ENCODE measurements at places on chromosomes 13 and 19.

- DNase-seq: no peak
Observed at GRCh38 chr13:42754801-42755510, 26.4 kb upstream of the FAM216B start.

DNA sequence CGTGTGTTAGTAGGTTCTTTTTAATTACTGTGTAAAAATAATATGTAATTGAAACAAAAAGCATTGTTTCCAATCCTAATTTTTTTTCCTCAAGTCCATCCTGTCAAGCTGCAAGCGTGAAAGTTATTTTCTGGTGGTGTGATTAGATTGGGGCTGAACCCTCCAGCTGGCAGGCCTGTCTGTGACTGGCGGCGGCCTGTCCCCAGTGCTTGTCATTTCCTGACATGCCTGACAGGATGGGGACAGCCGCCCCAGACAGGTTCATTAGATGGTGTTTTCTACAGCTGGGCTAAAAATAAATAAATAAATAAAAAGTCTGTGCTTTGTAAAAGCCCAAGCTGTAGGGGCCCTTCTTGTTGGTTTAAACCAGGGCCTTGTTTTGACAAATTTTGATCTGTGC, 53.7 kb upstream of the MAB21L1 start:
- DNase-seq: no peak

GRCh38 chr13:99572131-99572530, 70.9 kb downstream of the TM9SF2 start:
- no peak for DNase-seq

DNA sequence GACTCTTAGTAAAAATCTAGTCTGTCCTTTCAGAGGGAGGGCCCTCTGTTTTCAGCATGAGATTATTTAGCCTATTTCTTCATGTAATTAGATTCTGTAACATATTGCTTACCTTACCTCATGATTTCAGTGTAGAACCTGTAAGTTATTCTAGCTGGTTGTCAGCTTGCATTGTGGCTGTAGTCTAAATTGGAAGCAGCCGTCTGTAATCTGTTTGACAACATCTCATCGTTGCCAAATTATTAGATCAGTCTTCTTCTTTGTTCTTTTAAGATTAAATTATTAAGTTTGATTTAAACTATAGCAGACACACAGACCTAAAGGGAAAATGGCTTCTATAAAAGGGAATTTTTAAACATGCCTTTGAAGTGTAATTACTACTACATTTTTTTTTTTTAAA, 34.8 kb downstream of the SLAIN1 start:
- DNase-seq: no peak

GRCh38 chr13:47216176-47216822, 319.4 kb upstream of the HTR2A start:
- DNase-seq: no peak

GRCh38 chr13:112105244-112105681, 38.3 kb downstream of the SOX1 start:
- no peak for DNase-seq

DNA sequence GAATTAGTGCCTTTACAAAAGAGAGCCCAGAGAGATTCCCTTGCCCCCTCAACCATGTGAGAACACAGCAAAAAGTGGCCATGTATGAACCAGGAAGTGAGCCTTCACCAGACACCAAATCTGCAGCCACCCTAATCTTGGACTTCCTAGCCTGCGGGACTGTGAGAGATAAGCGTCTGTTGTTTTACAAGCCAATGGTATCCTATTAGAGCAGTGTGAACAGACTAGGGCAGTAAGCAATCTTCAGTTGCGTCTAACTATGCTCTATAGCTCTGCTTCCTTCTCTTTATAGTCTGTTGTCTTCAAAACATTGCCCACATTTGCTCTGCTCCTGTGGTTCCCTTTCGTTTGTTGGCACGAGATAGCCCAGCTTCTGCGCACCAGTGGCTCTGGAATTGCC, 109.5 kb upstream of the FNDC3A start:
- DNase-seq: no peak

DNA sequence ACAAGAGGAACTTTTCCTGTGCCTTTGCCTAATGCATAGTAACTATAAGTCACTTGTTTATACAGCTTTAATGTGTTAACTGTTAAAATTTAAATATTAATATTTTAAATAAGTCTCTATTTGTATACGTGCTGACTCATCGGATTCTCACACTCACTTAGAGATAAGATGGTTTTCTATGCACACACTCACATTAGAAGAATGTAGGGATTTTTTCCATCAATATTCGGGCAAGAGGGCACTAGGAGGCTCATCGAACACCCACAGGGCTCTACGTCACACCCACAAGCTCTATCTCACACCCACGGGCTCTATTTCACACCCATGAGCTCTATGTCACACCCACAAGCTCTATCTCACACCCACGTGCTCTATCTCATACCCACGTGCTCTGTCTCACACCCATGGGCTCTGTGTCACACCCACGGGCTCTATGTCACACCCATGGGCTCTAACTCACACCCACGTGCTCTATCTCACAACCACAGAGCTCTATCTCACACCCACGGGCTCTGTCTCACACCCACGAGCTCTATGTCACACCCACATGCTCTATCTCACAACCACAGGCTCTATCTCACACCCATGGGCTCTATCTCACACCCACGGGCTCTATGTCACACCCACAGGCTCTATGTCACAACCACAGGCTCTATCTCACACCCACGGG, 73.4 kb downstream of the COL4A2 start:
- DNase-seq: peak; percentile 95

GRCh38 chr13:93108111-93108601, 118.5 kb upstream of the GPC6 start:
- no peak for DNase-seq
